Type B pancreatic cell (in vitro differentiated cells): ENCODE measurements at places on chromosomes 2 and 18. TPM values are rescaled to one million over a fixed set of nuclear protein-coding genes. Genes with fewer than 3 reads are reported as not detected.

The TUBB8B gene
- 0.36 TPM in 1 of 2 replicates, not detected in the other for total RNA-seq

The ABCB11 gene
- 0.24 TPM in 1 of 2 replicates, not detected in the other for total RNA-seq

The LTBP1 gene
- total RNA-seq, result 24.8 and 53.3 TPM in 2 replicates

The RGPD3 gene
- total RNA-seq, result 0.07 and 0.17 TPM in 2 replicates

The NTSR2 gene
- total RNA-seq, result not detected in 2 replicates

The CTAGE1 gene
- not detected in 2 replicates for total RNA-seq

The OTOF gene
- 0.05 TPM in 1 of 2 replicates, not detected in the other for total RNA-seq

The WDR75 gene
- total RNA-seq, result 34.3 and 49.8 TPM in 2 replicates

The RAB27B gene
- 9.3 and 9.4 TPM in 2 replicates for total RNA-seq

The ANO7 gene
- 1.7 and 3.3 TPM in 2 replicates for total RNA-seq

The TRAPPC8 gene
- total RNA-seq, result 43.6 and 45.6 TPM in 2 replicates

The IGFBP5 gene
- total RNA-seq, result 51.0 and 245 TPM in 2 replicates

The IMPACT gene
- 34.3 and 35.5 TPM in 2 replicates for total RNA-seq

The FIGN gene
- total RNA-seq, result 8.6 and 19.5 TPM in 2 replicates

The TMEM163 gene
- total RNA-seq, result 4.0 and 4.1 TPM in 2 replicates

The TTL gene
- total RNA-seq, result 17.4 and 58.6 TPM in 2 replicates

The DNAJC5G gene
- not detected in 2 replicates for total RNA-seq

The CCDC150 gene
- total RNA-seq, result 9.2 and 32.5 TPM in 2 replicates

The CCDC68 gene
- total RNA-seq, result 2.5 TPM in 1 of 2 replicates, not detected in the other

The ASB18 gene
- not detected in 2 replicates for total RNA-seq

The CCDC74A gene
- total RNA-seq, result 19.9 and 26.0 TPM in 2 replicates

The COLEC12 gene
- total RNA-seq, result 6.5 and 61.3 TPM in 2 replicates

The SH3RF3 gene
- 2.5 and 13.9 TPM in 2 replicates for total RNA-seq

The EGR4 gene
- total RNA-seq, result 0.19 and 1.2 TPM in 2 replicates

The RSAD2 gene
- 3.3 and 3.4 TPM in 2 replicates for total RNA-seq

The PXDN gene
- 58.4 and 150 TPM in 2 replicates for total RNA-seq

The DOK6 gene
- total RNA-seq, result 5.4 and 7.3 TPM in 2 replicates

The GPR17 gene
- total RNA-seq, result 0.19 TPM in 1 of 2 replicates, not detected in the other

The ALLC gene
- not detected in 2 replicates for total RNA-seq

The ELOA2 gene
- total RNA-seq, result not detected in 2 replicates

The PDE1A gene
- total RNA-seq, result 1.3 and 3.6 TPM in 2 replicates

The SCG2 gene
- 75.1 and 347 TPM in 2 replicates for total RNA-seq

The PAIP2B gene
- total RNA-seq, result 13.7 and 21.5 TPM in 2 replicates

The LPIN2 gene
- total RNA-seq, result 17.8 and 26.8 TPM in 2 replicates

The ZNF512 gene
- total RNA-seq, result 35.2 and 64.7 TPM in 2 replicates

The LDLRAD4 gene
- total RNA-seq, result 0.88 and 2.4 TPM in 2 replicates

The CDK5R2 gene
- total RNA-seq, result 5.9 and 10.0 TPM in 2 replicates

The CDKL4 gene
- total RNA-seq, result 0.57 and 1.8 TPM in 2 replicates

The MATN3 gene
- total RNA-seq, result 0.45 and 3.0 TPM in 2 replicates

The IL1R2 gene
- total RNA-seq, result 0.48 and 1.2 TPM in 2 replicates
